Epithelial cell of esophagus (primary cell): ENCODE measurements at places on chromosomes 12 and 14.

- no peak for DNase-seq
These were observed 264.6 kb downstream of the ADGRD1 start for GRCh38 chr12:131218026-131218922.

DNA sequence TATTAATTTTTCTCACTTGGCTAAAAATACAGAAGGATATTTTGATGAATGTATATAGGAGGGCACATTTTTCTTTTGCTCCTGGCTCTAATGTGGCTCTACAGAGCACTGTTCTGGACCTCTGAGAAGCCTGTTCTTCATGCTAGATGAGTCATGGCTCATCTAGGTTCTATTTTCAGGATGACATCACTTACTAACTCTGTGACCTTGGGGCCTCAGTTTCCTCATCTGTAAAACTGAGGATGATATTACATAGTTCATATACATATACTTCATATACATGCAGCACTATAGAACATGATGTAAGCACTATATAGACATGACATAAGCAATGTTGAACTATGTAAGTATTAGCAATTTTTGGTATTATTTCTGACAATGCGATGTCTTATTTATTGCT is 35.8 kb downstream of the SOCS2 start:
- peak; percentile 27 for DNase-seq

- DNase-seq, result no peak
These were observed 32.8 kb downstream of the CCDC91 start for GRCh38 chr12:28223025-28223554.

GRCh38 chr14:64580467-64580866 is 30.7 kb downstream of the PPP1R36 start:
- DNase-seq, result no peak

- peak; percentile 8 for DNase-seq
These were observed 16.7 kb downstream of the HRK start for GRCh38 chr12:116864371-116865160.

DNA sequence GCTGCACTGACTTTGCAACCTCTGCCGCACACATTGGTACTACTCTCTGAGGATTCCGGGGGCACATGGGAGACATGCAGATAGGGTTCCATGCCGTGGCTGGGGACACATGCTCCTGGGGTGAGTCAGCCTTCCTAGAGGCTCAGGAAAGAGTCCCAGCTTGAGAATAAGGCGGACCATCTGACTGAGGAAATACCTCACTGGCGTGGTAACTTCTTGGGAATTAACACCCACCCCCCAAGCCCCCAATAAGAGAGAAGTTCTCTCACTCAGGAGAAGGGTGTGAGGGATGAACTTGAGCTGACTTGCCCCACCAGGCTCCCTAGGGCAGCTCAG is 23.2 kb downstream of the PLXNC1 start:
- no peak for DNase-seq

- peak; percentile 23 for DNase-seq
These were observed 1.3 kb upstream of the ARHGAP5 start for GRCh38 chr14:32075672-32076277.

- no peak for DNase-seq
These were observed 15.8 kb upstream of the PTPRR start for GRCh38 chr12:70936203-70936813.

GRCh38 chr14:76951166-76951565 is 77.3 kb downstream of the IRF2BPL start:
- DNase-seq, result no peak

DNA sequence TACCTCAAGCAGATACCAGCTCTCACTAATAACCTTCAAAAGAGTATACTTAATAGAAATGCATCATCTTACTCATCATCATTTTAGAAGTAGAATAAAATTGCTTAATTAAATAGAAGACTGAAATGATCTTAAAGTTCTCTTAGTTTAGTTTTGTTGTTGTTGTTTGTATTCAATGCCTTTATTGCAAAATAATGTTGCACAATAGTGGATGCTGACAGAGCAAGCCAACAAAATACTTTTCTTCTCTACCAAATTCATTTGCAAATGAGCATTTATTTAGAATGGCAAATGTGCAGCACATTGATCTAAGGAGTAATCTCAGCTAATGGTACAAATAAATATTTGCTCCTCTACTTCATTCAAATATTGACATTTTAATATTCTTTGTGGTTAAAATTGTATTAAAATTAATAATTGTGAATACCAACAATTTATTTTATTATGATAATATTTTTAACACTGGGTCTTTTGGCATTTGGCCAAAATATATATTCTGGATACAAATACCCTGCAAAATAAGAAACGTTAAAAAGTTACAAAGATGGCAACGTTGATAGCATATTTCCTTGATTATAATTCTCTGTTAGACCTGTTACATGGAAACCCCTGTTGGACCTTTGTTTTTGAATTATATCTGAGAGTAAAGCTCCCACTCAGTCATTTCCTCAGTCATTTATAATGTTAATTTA is 496.1 kb downstream of the RERGL start:
- DNase-seq, result no peak

GRCh38 chr12:46446645-46447044 is 74.1 kb upstream of the SLC38A2 start:
- DNase-seq, result no peak

DNA sequence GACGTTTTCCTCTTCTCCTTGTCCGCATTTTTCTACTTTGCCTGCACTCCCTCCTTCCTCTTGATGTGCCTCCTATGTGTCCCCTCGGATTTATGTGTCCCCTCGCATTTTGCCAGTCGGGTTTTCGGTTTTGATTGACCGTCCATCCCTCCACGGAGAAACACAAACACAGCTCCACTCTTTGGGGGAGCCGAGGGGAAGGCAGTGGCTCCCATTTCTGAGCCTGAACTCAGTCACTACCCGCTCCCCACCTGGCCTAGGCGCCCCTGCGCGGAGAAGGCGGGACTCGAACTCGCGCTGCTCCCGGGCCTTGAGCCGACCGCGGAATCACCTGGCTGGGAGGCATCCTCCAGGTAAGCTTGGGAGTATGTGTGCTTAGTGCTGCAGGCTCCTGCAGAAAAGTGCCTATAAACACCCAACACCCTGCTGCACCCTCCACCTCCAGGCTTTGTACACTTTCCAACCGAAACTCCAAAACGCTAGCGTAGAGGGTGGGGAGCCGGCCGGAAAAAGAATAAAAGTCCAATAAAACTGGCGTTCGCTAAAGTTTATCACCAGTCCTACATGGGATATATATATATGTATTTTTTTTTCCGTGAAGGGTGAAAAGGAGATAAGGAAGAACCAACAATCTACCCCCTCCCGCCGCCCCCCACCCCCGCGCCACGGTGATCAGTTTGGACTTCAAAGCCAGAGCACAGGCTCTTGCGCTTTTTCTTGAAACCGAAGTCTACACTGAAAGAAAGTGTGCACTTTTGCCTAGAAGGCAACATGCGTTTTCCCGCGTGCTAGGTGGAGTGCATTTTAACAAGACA is 3.3 kb upstream of the CCND2 start:
- DNase-seq, result peak; percentile 31

DNA sequence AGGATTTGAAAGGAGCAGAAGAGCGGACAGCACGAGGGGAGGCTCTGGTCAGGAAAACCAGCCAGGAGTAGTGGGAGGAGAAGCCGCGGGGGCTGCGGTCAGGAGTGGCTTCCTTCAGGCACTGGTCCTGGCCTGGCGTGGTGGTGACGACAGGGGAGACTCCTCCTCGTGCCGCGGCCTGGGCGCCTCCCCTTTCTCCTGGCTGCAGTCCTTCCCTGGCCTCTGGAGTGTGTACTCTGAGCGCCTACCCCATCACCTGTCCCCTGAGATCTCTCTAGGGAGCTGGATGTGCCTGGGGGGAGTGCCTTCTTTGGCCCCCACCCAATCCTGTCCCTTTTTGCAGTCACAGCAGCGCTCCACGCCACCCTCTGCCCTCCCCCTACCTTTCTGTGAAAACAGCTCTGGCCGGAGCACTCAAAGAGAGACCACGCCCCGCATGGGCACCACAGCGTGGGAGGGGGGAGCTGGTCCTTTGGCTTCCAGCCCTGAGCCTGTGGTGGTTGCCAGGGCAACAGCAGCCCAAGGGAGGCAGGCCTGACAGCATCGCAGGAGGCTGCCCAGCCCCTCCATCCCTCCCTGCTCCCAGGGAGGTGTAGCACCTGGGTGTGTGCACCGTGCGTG is 125.9 kb downstream of the CALM1 start:
- DNase-seq, result peak; percentile 16

GRCh38 chr14:57611555-57612075 is 118.0 kb upstream of the CCDC198 start:
- no peak for DNase-seq

DNA sequence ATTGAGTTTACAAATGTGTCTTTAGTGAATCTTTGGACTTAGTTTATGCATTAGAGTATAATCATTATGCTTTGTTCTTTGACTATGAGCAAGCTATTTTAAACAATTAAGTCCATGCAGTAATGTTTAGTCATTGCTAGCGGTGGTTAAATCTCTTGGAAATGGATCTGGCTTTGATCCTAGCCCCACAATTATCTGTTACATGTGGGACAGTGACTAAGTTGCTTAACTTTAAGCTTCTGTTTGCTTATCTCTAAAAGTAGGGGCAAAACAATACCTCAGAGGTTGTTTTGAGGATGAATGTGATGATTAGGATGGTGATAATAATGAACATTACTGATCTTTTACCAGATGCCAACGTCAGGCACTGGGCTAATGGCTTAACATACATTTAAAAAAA is 124.2 kb downstream of the NPAS3 start:
- peak; percentile 13 for DNase-seq

DNA sequence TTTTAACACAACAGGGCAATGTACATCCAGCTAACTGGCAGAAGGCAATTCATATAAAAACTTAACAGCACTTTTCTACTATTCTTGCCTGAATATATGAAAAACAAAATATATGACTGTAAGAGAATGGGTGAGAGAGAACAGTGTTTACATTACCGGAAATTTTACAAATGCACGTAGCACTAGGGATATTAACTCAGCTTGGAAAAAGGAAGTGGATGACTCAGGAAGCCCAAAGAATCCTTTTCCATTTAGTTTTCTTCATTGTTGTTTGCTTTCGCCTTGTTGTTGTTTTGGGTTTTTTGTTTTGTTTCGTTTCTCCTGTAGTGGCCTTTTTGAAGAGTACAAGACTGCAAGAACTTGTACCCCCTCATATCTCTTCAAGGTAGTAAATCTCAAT is 295.5 kb downstream of the EGLN3 start:
- no peak for DNase-seq

DNA sequence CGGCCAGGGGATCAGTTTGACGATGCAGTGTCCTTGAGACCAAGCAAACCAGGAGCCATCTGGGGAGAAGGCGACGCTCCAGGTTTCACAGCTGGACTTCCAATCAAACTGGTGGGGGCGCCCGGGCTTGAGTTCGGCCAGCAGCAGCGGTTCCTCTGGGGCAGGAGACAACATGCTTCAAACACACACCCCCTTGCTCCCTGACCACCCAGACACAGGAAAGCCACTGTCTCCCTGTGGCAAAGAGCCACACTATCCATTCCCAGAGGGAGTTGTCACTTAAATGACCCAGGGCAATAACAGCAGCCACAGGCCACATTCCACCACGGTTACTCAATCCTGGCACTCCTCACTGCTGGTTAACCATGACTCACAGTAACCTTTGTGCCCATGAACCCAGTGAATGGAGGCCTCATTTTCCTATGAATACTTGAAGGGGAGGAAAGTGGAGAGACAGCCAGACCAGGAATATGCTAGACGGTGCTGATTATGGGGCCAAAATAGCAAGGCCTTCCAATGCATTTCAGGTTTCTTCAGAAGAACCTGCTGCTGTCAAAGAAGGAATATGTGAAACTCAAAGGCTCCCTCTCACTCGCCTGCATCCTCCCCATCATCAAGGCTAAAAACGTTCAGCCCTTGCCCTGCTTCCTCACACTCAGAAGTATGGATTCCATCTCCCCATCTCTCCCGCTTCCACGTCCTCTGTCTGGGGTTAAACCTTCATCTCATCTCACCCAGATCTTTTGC is 8.5 kb downstream of the WSB2 start:
- DNase-seq, result peak; percentile 96

- DNase-seq, result no peak
These were observed 4.0 kb upstream of the HOTAIR start for GRCh38 chr12:53978477-53979356.

- peak; percentile 2 for DNase-seq
These were observed 268.9 kb downstream of the SUDS3 start for GRCh38 chr12:118645219-118645618.

DNA sequence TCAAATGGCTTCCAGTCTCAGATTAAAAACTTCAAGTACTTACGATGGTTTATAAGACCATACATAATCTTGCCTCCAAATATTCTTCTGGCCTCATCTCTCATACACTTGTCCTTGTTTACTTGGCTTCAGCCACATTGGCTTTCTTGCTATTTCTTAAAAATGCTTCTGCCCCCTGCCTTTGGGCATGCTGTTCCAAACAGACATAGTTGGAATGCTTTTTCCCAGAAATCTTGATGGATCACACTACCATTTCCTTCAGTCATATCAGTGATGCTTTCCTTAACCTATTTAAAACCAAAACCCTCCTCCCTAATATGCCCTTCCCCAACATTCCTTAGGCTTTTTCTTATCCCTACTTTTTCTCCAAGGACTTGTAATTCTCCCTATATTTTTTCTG is 74.4 kb upstream of the PAWR start:
- no peak for DNase-seq

- DNase-seq, result peak; percentile 50
These were observed 848 bp downstream of the CTDSP2 start for GRCh38 chr12:57845478-57846284.

- peak; percentile 8 for DNase-seq
These were observed 1399.1 kb downstream of the LRFN5 start for GRCh38 chr14:43005807-43006206.

DNA sequence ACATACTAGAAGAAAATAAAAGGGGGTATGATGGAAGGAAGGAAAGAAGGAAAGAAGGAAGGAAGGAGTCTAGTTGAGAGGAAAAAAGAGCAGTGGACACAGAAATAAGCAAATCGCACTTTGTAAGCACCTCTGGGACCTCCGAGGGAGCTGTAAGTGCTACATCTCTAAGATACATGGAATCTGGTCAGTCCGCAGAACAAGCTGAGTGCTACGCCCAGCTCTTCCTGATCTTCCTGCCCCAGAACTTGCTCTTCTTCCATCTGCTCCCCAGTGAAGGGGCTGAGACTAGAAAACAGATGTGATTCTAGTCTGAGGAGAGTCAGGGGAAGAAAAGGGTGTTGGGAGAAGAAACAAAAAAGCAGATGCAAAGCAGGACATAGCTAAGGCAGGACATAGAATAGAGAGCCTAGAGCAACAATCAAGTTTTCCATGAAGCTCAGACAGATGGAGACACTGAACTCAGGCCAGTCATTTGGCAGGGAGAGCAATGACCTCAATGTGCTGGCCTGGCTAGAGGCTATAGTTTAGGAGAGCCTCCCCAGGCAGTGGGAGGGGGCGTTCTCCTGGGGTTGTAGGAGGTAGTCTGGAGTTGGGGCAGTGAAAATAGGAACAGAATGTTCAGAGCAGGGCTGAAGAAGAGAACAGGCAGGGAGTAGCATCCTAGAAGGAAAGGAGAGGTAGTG is 1.7 kb upstream of the MFAP5 start:
- no peak for DNase-seq

GRCh38 chr12:2231011-2231595 is 178.3 kb downstream of the CACNA1C start:
- no peak for DNase-seq
